ENCODE measurements at places on chromosomes 2 and 18.

GRCh38 chr2:197993363-197993762 is 189.0 kb downstream of the PLCL1 start:
- DNase-seq, result no peak

GRCh38 chr2:108069515-108070310 is 83.4 kb downstream of the SLC5A7 start:
- no peak for DNase-seq

- DNase-seq, result no peak
These were observed 160.8 kb downstream of the NBAS start for GRCh38 chr2:15400240-15400826.

- no peak for DNase-seq
These were observed 13.6 kb downstream of the ABI2 start for GRCh38 chr2:203341741-203342310.

- no peak for DNase-seq
These were observed 45.9 kb downstream of the CYRIA start for GRCh38 chr2:16619576-16620245.

- peak; percentile 6 for DNase-seq
These were observed 629 bp downstream of the PRELID3A start for GRCh38 chr18:12408247-12408869.

- DNase-seq, result no peak
These were observed 124.4 kb downstream of the INHBB start for GRCh38 chr2:120470041-120470965.

GRCh38 chr2:161063946-161064306 is 96.3 kb upstream of the TANK start:
- no peak for DNase-seq

DNA sequence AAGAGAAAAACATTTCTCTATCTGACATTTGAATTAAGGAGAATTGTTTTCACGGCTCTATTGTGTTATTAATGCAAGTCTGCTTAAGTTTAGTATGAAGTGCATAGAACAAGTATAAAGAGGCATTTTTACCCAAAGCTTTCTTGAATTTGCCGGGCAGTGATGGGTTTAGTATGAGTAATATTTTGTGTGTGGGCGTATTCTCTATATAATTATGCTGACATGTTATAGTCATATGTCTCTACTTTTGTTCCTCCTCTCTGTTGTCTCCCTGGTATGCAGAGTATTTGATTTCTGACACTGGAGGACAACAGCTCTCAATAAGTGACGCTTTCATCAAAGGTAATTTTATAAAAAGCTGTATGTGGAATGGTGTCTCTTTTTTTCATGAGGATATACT is 45.9 kb downstream of the PIKFYVE start:
- DNase-seq, result no peak

- DNase-seq, result peak; percentile 45
These were observed 17.6 kb upstream of the BOK start for GRCh38 chr2:241540771-241541561.

Measured in stimulated activated CD4-positive, alpha-beta T cell treated with anti-CD3 and anti-CD28 coated beads, Interleukin-4, amount 100 ng/mL, for 4 hours (primary cell).